Activated T-helper 1 cell treated with anti-CD3 and anti-CD28 coated beads, Interleukin-2, amount 50 U/mL, for 16 hours (primary cell): ENCODE measurements at places on chromosomes 2 and 18.

GRCh38 chr2:215692387-215693079, 256.7 kb upstream of the FN1 start:
- no peak for DNase-seq

- no peak for DNase-seq
Observed at GRCh38 chr18:43751835-43752234, 474.5 kb upstream of the SYT4 start.

- DNase-seq = no peak
Observed at GRCh38 chr18:25235401-25236042, 116.4 kb downstream of the ZNF521 start.

- no peak for DNase-seq
Observed at GRCh38 chr2:26273501-26273900, 28.8 kb downstream of the HADHB start.

DNA sequence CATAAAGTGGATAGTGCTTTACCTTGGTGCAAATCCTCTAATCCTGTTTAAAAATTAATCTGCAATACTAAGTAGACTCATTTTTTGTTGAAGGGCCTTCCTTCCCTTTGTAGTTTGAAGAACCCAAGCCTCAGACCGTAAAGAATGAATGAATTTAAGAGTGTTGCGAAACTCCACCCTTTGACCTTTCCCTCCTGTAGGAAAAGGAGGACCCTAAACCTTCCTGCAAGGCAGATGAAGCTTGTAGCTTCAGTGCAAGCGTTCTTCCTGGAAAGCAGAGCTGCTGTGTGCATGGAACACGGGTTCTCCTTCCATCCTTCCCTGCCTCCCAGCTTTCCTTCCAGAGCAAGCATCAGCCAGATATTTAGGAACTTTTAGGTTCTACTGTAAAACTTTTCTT, 1.7 kb downstream of the IMPA2 start:
- DNase-seq = no peak

- DNase-seq = no peak
Observed at GRCh38 chr2:43130548-43130875, 95.9 kb downstream of the ZFP36L2 start.

DNA sequence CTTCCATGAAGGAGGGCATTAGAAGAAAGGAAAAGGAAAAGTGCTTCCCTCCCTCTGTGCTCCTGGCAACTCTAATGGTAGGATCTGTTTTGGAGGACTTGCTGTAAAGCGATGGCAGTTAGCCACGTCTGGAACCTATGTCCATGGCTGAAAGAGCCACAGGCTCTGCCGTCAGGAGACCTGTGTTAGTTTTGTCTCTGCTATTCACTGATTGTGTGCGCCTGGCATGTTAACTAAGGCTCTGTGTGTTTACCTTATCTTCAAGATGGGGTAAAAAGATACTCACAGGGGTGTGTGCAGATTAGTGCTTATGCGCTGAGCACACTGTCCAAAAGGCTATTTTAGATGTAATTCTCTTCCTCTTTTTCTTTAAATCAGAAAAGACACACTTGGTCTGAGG, 109.8 kb upstream of the LTBP1 start:
- no peak for DNase-seq

- DNase-seq = no peak
Observed at GRCh38 chr2:48356701-48357325, 173.1 kb upstream of the STON1 start.

- DNase-seq = no peak
Observed at GRCh38 chr2:96521219-96521618, 15.3 kb upstream of the ARID5A start.

- DNase-seq = no peak
Observed at GRCh38 chr2:15681089-15681885, 89.6 kb downstream of the DDX1 start.

DNA sequence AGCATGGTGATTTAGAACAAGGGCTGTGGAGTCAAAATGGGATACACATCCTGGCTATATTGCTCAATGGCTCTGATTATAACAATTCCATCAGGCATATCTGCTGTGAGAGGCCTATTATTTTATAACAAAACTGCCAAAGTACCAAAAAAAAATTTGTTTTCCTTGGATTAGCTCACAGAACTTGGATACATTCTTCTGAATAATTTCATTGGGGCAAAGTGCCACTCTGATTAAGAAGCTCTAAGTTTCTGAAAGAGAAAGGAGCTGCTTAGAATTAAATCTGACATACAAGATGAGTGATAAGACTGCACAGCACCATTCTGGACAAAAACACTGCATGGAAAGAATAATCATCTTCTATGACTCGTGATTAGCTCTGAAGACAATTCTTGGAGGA, 85.7 kb downstream of the SMC6 start:
- DNase-seq = no peak

DNA sequence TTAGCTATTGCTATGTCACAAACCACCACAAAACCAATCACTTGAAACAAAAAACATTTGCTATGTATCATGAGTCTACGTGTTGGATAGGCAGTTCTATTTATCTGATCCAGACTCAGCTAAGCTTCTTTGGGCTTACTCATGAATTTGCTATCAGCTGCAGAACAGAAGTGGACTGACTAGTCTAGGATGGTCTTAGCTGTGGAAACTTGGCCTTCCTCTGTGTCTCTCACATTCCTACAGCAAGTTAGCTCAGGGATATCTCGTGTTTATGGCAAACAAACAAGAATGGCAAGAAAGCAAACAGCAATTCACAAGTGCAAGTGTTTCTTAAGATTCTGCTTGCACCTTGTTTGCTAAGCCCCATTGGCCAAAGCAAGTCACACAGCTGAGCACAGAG, 288.0 kb upstream of the TNP1 start:
- DNase-seq = no peak

DNA sequence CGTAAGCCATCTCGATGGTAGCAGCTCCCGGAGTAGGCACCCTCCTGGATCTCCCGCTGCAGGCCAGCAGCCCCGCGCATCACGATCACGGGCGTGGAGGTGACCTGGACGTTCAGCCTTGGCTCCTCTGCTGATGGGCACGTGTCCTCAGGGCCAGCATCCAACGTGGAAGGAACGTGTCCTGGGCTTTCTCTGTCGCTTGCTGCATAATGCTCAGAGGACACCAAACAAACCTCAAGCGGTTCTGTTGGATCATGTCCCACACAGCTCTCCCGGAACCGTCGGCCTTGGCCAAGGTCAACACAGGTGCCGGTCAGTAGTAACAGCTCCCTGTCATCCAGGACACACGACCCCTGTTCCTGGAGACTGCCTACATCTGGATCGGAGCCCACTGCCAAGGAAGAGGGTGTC, 23.1 kb downstream of the PASK start:
- DNase-seq = no peak

GRCh38 chr2:54678719-54679118, 44.7 kb upstream of the EML6 start:
- DNase-seq = no peak

DNA sequence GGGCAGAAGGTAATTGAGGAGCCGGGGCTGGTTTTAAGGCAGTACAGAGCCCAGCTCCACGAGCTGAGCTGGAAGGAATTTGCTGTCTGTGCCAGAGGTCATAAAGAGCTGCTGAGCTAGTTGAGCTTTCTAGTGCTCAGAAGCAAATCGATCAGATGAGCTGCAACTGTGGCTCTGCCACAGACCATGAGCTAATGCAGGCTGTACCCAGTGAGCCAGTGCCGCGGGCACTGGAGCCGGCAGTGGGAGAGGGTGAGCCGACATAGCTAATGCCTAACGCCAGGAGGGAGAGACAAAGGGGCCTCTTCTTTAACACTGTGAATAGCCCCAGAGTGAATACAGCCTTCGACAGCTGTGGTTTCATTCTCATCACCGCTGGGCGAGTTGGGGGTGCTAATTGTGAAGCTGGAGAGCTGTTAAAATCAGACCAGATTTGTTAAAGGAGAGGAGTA, 410.1 kb upstream of the TCF4 start:
- no peak for DNase-seq

- no peak for DNase-seq
Observed at GRCh38 chr18:845152-845819, 33.2 kb upstream of the YES1 start.

GRCh38 chr2:109439986-109440385, 173.8 kb downstream of the SEPTIN10 start:
- DNase-seq = no peak

DNA sequence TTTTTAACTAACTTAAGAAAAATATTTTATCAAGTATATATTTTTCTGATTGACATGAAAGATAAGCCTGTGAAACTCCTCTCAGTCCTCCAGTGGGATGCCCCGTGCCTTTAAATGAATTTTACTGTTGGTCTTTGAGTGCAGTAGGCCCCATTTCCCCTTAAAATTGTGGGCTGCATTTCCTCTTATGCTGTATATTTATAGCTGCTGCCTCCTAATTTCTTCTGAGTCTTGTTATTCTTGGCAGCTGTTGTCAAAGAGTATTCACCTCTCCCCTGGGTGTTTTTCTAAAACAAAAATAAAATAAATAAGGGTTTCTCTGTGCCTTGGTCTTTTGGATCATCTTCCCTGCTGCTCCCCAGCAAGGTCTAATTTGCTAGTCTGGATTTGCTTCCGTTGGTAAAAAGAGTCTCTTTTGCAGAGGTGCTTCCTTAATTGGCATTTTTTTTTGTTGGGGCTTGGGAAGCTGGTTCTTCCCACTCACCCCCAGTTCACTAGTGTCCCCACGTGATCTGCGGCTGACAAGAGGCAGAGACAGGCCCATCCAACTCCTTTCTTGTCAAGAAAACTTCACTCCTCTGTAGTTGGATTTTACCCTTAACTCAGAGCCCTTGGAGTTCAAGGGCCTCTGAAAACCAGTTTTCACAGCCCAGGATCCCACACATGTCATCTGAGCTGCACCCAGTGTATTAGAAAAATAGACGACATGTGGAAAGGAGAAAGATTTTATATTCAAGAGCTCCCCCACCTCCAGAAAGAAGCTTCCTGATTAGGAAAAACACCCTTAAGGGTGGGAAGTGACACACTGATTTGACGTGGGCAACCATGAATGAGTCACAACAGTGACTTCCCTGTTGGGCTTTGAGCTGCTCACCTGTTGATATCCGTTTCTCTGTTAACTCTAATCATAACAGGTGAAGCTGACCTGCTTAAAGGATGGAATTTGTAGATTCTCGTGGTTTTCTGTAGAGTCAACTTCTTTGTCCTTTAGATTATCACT, 431.5 kb downstream of the DCDC2C start:
- DNase-seq = no peak

- no peak for DNase-seq
Observed at GRCh38 chr2:135674453-135674852, 67.2 kb upstream of the UBXN4 start.

DNA sequence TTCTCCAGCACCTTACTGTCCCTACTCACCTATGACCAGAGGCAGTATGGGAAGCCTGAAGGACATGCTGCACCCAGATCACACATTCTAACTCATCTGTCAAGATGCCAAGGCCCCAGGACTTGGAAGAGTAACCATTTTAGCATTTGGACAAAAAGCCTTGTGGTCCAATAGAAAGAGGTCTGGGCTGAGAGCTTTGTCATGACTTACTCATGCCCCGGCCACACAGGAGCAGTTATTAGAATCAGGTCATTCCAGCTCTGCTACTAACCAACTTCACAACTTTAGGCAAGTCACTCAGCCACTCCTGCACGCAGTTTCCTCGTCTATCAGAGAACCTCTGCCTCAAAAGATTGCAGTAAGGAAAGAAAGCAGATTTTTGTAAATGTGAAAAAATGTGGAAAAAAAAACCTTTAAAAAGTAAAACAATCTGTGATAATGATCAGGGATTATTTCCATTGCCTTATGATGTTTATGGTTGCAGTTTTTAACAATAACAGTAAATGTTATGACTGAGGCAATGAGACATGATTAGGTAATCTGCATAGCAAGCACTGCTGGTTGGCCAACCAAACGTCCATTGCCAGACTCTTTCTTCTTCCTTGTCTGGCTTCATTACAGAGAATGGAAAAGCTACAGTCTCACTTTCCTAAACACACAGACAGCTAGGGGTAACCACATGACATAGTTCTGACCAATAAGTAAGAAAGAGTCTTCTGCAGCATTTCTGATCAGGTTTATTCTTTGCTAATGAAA, 255.4 kb upstream of the CHAC2 start:
- DNase-seq = no peak

DNA sequence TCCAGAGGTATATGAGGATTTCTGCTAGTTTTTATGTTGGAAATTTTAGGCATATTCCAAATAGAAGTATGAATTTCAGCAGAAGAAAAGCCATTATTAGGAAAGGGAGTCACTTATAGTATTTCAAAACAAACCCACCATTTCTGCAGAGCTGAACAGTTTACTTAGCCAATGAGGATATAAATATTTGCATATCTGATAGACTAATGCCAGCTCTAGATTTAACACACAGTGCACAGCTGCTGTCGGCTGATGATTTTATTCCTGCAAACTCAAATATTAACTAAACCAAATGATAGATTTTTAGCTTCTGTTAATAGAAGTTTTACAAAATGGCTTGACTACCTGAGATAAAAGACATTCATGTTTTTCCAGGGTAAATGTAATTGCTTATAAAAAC, 375.8 kb upstream of the FANCL start:
- DNase-seq = no peak

GRCh38 chr2:20302019-20302418, 48.6 kb downstream of the PUM2 start:
- no peak for DNase-seq

DNA sequence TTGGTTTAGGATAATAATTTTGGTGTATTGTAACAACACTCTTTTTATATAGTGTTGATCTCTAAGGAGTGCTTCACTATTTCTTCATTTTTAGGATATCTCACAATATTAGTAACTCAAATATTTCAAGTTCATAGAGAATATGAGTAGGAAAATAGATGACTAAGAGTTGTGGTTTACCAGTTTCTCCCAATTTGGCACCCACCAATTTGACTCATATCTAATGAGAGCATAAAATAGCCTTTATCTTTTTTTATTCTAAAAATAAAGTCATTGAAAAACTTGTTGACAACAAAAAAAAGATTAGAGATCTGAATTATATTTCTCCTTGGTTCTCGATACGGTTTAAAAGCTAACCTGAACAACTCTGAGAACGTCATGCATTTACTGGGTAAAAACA, 204.0 kb downstream of the PARD3B start:
- no peak for DNase-seq

DNA sequence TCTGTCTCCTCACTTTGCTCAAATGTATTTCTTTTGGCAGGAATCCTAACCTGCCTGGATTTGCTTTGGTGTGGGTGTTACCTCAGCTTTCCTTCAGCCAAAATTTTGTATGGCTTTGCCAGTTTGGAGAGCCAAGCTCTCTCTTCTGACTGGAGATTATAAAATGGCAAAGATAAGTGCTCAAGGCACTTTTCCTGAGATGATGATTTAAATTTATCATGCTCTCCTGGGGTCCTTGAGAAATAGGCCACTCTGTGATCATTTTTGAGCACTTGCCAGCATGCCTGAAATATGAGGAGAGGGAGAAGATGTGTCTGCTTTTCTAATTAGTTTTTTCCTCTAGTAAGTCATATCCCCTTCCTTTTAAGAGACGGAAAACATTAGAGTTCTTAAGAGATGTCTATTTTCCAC, 683.0 kb downstream of the SLC4A3 start:
- DNase-seq = no peak

DNA sequence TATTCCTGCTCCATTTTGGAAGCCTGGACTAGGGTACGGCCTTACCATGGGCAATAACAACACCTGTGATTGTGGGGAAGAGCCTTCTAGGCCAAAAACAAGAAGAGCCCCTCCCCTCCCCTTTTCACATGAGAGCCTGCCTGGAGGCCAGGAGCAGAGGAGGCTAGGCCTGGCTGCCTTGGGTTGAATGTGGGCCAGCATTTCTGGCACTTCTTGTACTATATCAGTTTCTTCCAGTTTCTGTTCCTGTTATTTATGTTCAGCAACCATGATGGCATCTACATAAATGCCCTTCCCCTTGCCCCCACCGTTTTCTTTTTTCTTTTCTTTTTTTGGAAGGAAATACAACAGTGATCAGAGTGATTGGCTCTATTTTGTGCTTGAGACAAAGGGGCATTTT, 58.4 kb downstream of the KCTD18 start:
- DNase-seq = no peak
